ENCODE measurements at places on chromosomes 5 and 9.

DNA sequence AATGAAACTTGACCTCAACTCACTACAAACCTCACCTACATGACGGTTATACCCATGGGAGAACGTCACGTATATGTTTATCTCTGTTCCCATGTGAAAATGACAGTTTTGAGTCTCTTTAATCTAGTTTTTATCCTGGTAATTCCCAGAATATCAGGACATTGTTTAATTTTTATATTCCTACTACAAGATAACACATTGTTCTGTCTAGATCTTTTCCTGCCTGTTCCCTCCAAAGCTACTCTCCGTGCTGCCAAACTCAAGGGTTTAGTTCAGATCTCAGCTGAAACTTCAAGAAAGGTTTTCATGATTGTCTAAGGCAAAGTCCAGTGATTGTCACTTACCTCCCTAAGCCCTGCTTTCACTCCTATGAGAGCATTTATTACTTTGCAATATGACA, 1159.4 kb upstream of the SEMA6A start:
- no peak for DNase-seq

DNA sequence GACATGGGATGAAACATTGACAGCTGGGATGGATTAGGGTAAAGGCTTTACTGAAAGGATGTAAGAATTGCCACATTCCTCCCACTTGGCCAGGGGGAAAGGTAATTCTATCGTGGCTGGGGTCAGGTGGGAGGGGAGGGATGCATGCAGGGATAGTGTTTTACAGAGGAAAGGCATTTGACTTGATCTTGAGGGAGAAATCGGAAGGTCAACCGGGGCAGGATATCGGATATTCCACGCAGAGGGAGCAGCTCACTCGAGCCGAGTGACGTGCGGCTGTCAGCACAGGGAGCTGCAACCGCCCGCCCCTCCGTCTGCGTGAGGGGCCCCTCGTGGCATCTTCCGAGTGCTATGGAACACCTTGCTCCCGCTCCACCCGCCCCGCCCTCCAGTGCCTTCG, 63.4 kb upstream of the ADAMTS2 start:
- no peak for DNase-seq

DNA sequence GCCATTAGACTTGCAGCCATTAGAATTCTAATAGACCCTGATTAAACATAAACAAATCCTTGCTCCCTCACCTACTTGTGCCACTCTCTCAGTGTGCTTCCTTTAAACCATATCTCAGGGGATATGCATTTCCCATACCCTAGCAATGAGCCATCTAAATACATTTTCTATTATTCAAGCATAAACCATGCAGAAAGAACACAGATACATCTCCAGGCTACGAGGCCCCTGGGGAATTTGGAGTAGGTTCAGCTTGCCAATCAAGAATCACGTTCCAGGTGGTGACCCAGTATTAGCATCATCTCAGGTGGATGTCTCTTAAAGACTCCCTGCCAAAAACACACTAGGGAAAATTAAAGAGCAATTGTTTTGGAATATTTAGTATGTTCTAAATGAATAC, 93.0 kb upstream of the CCL21 start:
- DNase-seq = no peak

DNA sequence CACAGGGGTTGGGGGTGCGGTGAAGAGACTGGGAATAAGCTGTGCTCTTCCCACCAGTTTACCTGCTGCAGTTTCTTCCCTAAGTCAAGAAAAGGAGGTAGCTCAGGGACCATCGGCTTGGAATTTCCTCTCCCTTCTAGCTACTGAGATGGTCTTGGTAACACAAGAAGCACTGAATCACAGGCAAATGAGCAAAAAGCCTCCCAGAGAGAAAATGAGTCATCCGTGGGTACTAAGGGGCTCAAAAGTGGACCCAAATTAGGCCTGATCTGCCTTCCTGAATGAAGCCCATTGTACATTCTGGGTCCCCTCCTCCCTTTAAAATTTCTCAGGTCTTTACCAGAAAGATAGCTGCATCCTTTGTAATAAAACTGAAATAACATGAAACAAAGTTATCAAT, 49.9 kb downstream of the PTPN3 start:
- DNase-seq = no peak

- no peak for DNase-seq
Measured at GRCh38 chr5:41707853-41708603, 162.2 kb downstream of the OXCT1 start.

DNA sequence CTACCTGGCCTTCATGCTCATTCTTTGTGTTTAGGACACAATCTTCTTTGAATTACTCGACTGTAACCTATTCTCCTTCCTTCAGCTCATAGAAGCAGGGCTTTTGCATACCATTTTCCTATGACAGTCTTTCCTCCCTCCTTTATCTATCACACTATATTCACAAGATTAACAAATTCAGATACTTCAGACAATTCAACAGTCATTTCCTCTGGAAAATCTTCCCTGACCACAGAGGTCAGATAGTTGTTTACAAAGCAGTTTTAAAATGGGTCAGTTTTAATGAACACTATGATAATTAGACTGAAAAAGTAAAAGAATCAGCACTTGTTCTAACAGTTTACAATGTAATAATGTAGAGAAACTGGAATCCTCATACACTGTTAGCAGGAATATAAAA, 4.3 kb downstream of the CAAP1 start:
- DNase-seq = no peak

DNA sequence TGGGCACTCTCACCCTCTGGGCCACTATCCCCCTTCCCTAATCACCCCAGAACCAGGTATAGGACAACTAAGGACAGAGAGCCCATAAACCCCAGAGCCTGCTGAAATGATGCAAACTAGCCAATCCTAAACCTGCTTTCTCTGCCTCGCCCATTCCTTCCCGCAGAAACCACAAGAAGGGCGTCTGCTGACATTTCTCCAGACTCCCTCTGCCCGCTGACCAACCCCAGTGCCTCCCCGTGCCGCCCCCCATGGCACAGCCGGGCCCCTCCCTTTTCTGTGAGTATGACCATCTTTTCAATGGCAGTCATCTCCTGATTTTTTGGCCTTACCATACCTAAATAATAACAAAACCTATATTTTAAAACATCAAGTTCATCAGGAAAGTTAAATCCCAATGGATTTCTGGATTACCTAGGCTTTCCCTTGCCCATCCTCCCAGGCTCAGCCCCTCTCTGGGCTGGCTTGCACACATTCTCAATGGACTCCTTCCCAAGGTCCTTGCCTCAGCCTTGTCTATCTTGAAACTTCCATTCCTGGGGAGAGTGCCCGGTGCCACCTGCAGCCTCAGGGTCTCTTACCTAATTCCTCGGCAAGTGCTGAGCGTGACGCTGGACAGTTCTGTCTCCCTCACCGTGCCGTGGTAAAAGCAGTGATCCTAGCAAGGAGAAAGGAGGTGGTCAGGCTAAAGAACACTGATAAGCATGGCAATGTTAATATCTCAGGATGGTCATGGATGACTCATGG, 45.2 kb downstream of the ADAM19 start:
- DNase-seq = no peak

DNA sequence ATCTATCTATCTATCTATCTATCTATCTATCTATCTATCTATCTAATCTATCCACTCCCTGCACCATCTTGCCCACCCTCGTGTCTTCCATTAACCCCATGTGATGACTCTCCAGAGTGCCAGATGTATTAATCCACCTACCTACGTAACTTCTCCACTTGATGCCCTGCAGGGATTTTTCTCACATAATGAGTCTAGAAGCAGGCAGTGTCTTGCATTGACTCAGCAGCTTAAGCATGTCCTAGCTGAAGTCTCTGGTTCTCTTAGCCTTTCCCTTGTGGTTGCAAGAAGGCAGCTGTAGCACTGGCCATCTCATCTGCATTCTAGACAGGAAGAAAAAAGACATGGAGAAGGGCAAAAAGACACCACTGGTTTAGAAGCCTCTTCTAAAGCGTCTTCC, 96.7 kb upstream of the ALDH1B1 start:
- no peak for DNase-seq

- no peak for DNase-seq
Measured at GRCh38 chr5:130642461-130642860, 522.6 kb downstream of the HINT1 start.

- DNase-seq = no peak
Measured at GRCh38 chr9:2764353-2764752, 47.0 kb downstream of the KCNV2 start.

DNA sequence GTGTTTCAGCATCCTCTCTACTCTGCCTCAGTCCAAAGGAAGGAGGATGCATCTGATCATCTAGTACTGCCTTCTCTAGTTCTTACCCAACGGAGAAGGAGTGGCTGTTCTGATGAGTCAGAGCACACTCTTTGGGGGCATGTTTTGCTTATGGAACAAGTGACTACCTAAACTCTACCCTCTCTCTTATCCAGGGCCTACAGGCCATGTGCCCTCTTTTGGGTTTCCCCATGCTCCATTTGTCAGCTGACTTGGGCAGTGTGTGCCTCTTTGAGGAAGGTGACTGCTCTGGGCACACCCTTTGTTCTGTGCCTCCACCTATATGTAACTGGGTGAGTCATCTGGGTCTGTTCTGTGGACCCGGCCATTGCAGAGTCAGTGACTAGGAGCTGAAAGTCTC, 89.6 kb upstream of the BNC2 start:
- DNase-seq = no peak

GRCh38 chr9:3482578-3482977, 43.2 kb downstream of the RFX3 start:
- no peak for DNase-seq

DNA sequence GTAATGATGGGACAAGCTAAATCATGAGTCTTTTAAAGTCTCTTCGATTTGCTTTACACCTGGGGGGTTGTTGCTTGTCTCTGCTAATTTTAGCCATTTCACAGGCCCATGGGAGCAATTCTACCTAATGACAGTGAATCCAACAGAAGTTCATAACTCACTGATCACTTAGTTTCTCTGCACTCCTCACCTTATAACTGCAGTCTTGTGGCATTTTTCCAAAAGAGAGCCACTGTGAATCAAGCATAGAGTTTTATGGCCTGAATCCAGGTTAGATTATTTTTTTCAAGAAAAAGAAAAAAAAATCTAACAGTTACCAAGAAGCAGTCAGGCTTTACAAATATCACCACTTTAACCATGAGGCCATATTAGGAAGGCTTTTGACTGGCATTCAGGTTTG, 1.5 kb upstream of the IL7R start:
- no peak for DNase-seq

- no peak for DNase-seq
Measured at GRCh38 chr9:20028849-20029231, 240.0 kb upstream of the SLC24A2 start.

DNA sequence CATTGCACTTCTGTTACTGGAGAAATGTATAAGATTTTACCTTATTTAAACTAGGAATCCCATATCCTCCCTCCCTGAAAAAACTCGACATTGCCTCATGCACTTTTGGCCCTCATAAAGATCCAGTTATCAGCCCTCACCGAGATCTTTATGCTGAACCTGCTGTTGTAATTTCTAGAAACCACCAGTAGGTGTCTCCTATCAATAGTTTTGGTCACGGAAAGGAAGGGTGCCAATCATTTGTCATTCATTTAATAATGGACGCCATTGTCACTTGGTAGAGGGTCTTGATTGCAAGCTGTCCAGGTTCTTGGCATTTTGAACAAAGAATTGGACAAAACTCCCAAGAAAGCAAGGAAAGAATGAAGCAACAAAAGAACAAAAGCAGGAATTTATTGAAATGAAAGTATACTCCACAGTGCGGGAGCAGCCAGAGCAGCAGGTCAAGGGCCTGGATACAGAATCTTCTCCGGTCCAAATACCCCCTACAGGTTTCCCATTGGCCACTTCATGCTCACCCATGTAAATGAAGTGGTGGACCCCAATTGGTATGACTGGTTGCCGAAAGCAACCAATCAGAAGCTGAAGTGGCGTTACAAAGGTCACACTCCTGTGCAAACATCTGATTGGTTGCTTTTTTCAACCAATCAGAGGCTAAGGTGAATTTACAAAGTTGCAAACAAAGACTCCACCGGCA, 524.3 kb downstream of the PSAT1 start:
- DNase-seq = peak; percentile 14

DNA sequence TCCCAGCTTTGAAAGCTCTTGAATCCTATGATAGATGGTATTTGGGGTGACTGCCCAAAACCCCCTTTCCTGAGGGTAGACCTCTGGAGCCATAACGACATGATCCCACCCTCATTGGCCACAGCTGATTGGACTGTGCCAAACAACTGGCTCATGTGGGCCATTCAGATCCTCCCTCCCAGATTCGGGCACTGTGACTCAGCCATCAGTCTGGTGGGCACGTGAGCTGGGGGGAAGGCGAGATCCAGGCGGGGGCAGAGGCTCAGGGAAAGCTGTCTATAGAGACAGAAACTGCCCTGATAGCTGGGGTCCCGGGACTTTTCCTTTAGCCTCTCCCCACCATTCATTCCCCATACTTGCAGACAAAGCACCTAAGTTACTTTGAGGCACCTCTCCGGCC, 15.1 kb upstream of the NCS1 start:
- no peak for DNase-seq

GRCh38 chr5:123367739-123368138, 55.5 kb downstream of the CEP120 start:
- DNase-seq = no peak

DNA sequence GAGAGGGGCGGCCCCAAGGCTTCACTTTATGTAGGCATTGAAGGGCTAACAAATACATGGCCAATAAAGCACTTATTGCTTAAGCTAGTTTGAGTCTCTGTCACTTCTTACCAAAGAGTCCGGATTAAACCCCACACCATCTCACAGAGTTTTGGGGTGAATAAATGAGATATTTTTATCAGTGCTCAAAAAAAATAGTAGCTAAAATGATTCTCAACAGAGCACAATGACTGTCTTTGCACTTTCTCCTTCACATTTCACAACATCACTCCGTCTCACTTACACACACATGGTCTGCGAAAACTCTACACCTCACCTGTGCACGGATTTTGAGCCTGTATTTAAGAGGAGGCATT, 92.9 kb downstream of the LMX1B start:
- no peak for DNase-seq

DNA sequence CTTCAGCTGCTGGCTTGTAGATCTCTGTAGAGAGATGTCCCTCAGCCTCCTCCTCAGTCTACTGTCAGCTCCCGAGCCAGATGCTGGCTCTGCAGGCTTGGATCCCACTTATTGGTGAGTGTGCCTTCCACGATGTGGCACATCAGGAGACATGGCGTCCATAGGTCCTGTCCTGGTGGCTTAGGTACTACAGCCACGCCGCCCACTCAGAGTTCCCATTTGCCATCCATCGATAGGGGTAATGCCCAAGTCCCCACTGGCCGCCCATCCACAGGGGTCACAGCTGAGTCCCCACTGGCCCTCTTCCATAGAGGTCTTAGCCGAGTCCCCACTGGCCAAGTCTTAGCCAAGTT, 17.3 kb downstream of the EXOC3 start:
- DNase-seq = no peak

- peak; percentile 30 for DNase-seq
Measured at GRCh38 chr5:71740015-71740753, 21.1 kb downstream of the CARTPT start.

GRCh38 chr9:79824265-79824664, 252.5 kb downstream of the TLE4 start:
- DNase-seq = no peak

DNA sequence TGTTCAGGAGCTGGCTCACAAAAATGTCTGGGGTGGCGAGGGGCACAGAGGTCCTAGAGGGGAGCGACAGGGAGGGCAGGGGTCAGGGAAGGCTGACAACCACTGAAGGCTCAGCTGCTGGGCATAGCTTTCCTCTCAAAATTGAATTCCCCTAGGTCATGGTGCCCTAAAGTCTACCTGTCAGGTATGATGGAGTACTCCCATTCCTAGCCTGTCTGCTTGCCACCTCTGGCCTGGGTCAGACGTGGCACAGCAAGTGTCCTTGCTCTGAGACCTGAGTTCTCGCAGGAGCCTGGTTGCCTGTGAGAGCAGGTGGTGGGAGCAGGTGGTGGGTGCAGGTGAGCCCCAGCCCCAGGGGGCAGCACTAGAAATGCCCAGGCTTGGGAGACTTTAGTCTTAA, 175.4 kb downstream of the PJA2 start:
- DNase-seq = no peak
